ENCODE measurements at places on chromosomes 1 and 21.
A peak's percentile ranks its signal among the peaks of the same experiment; 100 is the strongest.

DNA sequence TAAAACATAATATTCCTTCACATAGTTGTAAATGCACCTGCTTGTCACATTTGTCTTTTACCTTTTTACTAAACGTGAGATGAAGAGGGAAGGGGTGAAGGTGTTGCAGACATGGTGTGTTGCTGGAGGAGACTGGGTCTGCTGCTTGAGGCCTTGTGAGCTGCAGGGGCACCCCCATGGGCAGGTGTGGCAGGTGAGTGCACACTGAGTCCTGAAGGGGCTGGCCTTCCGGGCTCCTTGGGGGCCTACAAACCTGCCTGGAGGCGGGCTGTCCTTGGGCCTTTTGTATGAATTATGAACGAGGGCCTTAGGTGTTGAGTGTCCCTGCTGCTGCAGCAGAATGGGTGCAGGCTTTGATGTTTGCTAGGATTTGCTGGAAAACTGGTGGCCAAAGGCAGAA, 3.8 kb downstream of the PCNT start:
- no peak for DNase-seq

DNA sequence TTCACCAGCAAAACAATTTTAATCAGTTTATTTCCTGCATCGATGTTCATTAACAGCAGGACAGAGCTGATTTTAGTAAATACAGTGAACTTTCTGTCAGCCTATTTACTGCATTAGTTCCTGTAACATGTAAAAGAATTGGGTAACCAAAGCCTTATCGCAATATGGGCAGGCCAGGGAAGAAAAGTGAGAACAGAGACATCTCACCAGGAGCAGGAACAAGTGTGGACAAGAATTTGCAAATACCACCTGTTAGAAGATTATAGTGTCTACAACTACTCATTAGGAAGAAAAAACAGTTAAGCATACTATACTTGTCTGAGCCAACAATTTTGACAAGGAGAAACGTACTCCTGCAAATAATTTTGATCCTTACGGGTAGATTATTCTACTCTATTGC, 1293.9 kb downstream of the PLA2G4A start:
- no peak for DNase-seq

- no peak for DNase-seq
Measured at GRCh38 chr1:13550663-13551062, 33.0 kb upstream of the PDPN start.

DNA sequence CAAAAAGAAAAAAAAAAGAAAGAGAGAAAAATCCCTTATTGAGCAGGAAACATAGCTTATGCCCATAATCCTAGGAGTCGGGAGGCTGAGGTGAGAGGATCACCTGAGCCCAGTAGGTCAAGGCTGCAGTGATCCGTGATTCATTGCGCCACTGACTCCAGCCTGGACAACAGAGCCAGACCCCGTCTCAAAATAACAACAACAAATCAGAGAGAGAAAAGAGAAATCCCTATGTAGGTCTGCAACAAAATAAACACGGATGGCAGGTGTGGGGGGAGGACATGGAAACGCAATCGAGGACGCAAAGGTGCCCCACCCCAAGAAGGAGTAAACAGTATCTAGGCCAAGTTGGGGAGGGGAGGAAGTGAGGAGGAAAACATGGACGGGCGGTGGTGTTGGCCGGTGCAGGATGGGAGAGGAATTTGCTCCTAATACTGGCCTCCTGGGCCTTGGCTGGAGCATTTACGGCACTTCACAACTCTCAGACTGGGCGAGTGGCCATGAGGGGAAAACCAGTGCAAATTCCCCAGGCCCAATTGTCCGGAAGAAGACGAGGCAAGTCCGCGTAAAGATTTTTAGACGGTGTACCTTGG, 609 bp upstream of the CHTOP start:
- peak; percentile 56 for DNase-seq

GRCh38 chr21:46082713-46082962, 15.3 kb upstream of the COL6A2 start:
- no peak for DNase-seq

- no peak for DNase-seq
Measured at GRCh38 chr1:179369751-179370341, 4.1 kb downstream of the AXDND1 start.

GRCh38 chr1:86472152-86472551, 3.4 kb downstream of the CLCA1 start:
- DNase-seq = no peak

GRCh38 chr21:40689840-40690360, 157.1 kb downstream of the DSCAM start:
- no peak for DNase-seq

GRCh38 chr1:89556726-89557444, 32.3 kb downstream of the LRRC8B start:
- DNase-seq = no peak

DNA sequence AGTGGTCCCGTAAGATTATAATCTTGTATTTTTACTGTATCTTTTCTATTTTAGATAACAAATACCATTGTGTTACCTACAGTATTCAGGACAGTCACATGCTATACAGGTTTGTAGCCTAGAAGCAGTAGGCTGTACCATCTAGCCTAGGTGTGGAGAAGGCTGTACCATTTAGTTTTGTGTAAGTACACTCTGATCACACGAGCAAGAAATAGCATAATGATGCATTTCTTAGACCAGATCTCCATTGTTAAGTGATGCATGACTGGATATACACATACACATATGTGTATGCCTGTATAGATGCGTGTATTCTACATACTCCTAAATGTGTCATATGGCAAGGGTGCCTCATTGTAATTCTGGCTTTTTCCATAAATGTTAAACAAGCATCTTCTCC, 33.9 kb downstream of the GALNT2 start:
- no peak for DNase-seq

- DNase-seq = peak; percentile 15
Measured at GRCh38 chr1:16631248-16632043, 18.1 kb upstream of the NBPF1 start.

DNA sequence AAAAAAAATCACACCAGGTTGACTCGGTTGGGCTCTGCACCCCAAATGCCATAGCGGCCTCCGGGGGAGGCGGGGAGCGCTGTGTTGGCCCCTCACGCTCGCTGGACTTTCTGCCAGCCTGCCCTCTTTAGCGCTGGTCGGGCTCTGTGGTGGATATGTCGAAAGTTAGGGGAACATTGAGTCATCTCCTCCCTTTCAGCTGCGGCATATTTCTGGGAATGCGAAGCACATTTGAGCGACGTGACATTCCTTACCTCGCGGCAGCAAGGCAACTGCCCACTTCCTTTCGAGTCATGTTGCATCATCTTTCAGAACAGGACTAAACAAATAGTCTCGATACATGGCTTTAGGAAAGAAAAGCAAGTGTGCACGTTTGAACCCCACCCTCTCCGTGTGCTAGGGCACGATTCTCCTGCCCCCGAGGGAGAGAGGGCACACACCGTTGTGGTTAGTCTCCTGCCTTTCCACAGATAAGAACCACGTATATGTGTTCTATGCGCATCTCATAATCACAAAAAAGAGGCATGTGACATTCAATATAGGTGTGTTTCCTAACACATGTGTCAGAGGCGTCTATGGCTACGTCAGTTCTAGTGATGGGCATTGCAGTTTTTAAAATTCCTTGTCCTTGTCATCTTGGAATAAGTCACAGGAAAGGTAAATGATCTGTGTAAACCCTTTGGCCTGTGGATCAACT, 105.9 kb upstream of the SLC45A1 start:
- DNase-seq = no peak

- DNase-seq = no peak
Measured at GRCh38 chr1:218778257-218779126, 395.2 kb upstream of the LYPLAL1 start.

DNA sequence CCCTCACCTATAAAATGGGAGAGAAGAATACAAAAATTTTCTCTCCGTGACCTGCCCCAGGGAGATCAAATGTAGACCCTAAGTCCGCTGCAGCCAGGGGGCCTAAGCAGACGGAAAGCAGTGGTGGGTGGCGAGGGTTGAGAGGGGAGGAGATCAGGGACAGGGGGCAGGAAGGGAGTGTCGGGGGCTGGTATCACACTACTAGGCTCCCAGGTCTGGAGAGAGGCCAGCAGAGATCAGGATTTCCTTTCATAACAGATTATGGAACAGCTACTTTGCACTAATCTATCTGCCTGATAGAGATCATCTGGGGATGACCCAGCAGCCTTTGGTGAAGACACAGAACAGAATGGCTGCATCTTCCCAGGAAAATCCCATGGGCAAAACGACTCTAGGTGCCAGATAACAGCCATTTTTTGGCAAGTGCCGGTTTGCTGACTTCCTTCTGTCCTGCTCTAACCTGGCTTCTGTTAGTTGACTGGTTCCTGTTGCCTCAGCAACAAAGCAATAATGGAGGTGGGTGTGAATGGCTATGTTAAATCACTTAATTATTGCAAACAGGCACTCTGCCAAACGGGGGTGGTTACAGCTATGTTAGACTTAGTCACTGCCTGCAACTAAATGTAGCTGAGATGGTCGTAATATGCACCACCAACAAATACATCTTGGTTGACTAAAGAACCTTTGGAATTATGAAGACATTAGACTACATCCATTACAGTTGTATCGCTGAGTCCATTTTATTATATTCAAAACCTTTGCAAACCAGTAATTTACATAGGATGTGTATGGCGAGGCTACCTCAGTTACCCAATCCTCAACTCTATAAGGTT, 30.0 kb upstream of the EPS8L3 start:
- peak; percentile 87 for DNase-seq

- DNase-seq = no peak
Measured at GRCh38 chr1:18266391-18266790, 158.8 kb downstream of the IGSF21 start.

- no peak for DNase-seq
Measured at GRCh38 chr1:186615332-186615731, 64.9 kb downstream of the PTGS2 start.

- DNase-seq = no peak
Measured at GRCh38 chr1:14835725-14836124, 237.2 kb downstream of the KAZN start.

DNA sequence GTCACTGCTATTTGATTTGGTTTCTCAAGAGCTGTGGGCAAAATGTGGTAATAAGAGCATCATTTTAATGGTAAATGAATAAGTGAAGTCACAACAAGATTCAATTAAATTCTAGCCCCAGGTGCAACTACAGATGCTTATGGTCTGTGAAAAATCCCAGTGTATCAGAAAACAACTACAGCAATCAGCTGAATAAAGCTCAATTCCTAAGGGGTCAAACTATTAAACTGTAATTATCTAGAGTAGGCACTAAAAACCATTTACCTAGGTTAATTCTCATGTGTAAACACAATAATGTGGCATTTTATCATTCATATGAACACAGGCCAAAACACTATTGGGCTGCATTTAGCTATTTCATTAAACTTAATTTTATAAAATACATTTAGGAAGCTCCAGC, 9.6 kb downstream of the TARBP1 start:
- DNase-seq = no peak

DNA sequence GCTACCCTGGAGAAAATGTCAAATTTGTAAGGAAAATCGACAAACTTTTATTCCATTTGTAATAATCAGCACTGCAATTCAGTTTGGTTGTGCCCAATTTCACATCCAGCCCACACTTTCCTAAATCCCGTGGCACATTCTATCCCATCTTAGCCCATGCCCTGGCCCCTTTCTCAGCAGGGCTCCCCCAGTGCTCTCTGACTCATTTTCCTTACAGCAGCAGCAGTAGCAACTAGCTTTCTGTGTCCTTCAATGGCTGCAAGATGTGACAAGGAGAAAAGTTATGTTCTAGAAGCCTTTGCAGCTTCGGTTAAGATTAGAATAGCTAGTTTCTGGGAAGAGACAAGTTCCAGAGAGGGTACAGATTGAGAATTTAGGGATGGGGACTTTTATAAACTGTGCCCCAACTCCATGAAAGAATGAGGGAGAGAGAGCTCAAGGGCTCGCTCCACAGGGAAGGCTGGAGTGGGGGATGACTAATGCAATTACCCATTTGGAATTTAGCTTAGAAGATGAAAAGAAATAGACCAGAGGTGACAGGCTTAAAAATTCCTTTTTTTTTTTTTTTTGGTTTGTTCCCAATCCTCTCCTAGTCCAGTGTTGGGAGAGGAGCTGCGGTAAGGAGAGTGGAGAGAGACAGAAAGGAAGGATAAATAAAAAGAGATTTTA, 47.0 kb upstream of the POU2F1 start:
- DNase-seq = no peak

- no peak for DNase-seq
Measured at GRCh38 chr21:27476696-27477095, 509.8 kb upstream of the ADAMTS5 start.

DNA sequence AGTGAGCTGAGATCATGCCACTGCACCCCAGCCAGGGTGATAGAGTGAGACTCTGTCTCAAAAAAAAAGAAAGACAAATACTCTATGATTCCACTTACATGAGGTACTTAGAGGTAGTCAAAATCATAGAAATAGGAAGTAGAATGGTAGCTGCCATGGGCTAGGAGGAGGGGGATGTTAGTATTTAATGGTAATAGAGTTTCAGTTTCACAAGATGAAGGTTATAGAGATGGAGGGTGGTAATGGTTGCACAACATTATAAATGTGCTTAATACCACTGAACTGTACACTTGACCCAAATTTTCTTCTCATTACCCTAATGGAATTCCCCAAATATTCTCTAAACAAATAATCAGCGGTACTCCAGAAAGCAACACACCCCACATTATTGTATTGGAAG, 12.8 kb downstream of the EIF2B3 start:
- DNase-seq = no peak

GRCh38 chr1:156097499-156098178, 15.4 kb upstream of the MEX3A start:
- DNase-seq = no peak

- DNase-seq = no peak
Measured at GRCh38 chr1:46605232-46605631, 1.2 kb upstream of the MKNK1 start.
